ENCODE measurements at places on chromosomes 6 and 20.
A peak's percentile ranks its signal among the peaks of the same experiment; 100 is the strongest.

DNA sequence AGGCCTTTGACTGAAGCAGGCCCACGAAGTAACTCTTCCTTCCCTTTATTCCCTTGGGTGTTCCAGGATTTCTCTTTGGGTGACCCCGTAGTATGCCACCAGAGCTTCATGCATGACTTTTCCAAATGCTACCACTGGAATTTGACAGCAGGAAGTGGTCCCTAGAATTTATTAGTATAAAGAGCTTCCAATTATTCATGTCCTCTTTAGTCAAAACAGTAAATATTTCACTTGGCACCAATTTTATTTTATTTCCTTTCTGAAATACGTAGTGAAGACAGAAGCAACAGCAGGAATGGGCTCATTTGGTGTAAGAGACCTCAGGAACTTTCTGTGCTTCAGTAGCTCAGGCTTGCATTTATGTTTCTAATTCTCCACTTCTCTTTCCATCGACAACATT lies 151.3 kb downstream of the LCA5 start:
- DNase-seq = no peak

- no peak for DNase-seq
Measured at GRCh38 chr6:151721671-151722070, 85.8 kb upstream of the ESR1 start.

DNA sequence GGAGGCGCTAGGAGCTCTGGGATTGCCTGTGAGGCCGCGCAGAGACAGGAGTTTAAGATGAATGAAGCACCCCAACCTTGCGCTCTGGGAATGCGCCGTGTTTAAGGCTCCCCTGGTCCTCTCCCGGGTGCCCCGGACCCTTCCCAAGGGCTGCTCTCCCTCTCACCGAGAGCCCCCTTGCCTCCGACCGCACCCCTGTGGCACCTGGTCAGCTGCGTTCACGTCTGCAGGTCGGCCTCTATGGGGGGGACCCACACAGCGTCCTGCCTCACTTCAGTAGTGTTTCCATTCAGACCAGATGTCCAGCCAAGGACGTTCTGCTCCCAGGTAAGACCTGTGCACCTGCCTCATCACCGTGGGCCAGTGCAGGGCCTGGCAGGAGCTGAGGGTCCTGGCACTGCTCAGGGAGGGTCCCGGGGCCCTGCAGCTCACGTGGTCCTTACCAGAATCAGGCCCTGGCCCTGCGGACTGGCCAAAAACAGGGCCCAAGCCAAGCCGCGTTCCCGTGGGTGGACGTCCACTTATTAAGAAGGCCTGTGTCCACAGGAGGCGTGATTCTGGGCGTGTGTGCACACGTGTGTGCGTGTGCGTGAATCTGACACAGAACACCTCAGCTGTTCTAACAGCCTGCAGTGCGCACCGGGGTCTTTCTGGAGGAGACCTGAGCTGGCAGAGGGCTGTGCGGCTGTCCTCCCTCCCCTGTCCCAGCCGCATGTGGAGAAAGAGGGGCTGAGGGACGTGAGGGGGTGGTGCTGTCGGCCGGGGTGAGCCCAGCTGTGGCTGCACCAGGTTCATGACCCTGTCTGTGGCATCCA lies 79.9 kb upstream of the BHLHE23 start:
- DNase-seq = no peak

DNA sequence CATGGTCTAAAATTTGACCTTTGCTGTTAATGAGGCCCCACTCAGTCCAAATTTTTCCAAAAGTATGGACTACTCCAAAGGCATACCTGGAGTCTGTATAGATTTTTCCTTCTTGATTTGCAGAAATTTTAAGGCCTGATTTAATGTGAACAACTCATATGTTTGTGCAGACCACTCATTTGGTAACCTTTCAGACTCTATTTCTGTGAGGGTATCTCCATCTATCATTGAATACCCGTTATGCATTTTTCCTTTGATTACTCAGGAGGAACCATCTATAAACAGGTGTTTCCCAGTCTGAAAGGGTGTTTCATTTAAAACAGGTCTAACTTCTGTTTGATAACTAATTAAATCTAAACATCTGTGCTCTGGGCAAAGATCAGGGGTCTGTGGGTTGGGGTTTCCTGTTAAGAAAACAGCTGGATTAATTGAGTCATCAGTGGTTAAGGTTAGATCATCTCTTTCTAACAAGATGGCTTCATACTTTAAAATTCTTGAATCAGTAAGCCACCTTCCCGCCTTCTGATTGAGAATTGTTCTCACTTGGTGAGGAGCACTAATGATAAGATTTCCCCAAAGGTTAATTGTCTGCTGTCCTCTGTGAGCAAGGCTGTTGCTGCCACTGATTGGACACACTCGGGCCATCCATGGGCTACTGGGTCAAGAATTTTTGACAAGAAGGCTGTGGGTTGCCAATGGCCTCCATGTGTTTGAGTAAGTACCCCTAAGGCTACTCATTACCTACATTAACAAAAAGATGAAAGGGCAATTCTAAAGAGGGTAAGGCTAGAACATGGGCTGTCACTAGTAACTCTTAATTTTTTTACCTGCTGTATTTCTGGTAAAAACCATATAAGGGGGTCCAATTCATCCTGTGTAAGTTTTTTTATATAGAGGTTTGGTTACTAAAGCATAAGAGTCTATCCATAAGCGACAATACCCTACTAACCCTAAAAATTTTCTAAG lies 24.1 kb downstream of the HLA-B start:
- DNase-seq = peak; percentile 76

DNA sequence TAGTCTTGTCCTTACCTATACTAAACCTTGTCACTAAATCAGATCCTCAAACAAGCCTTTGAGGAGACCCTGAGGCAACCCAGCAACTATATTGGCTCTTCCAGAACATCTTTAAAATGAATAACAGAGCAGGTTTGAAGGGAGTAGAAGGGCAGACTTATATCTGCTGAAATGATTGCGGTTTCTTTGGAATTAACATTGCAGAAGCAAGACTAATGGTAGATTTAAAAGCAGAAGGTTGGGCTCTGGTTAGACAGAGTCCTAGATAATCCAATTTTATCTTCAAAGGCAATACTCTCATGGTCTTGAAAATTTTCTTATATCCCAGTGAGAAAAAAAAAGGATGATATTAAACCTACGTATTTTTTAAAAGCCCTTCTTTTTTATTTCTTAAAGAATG lies 19.1 kb downstream of the FHL5 start:
- no peak for DNase-seq

DNA sequence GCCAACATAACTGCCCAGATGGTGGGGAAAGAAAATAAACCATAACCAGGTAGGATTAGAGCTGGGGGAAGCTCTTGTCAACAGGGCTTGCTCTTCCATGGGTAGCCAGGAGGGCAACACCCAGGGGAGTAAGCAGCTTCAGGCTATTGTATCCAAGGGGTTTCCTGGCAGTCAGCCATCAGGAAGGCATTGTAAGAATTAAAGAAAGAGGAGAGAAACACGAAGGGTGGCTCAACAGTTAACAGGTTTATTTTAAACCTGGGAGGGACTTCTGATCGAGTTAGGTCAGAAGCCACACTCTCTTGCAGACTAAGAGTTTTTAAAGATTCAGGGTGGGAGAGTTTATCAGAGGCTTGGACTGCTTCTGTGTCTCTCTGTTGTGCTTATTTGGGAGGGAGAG lies 114.2 kb downstream of the QRSL1 start:
- DNase-seq = no peak

GRCh38 chr20:57092112-57092899 lies 174.1 kb downstream of the BMP7 start:
- peak; percentile 17 for DNase-seq

DNA sequence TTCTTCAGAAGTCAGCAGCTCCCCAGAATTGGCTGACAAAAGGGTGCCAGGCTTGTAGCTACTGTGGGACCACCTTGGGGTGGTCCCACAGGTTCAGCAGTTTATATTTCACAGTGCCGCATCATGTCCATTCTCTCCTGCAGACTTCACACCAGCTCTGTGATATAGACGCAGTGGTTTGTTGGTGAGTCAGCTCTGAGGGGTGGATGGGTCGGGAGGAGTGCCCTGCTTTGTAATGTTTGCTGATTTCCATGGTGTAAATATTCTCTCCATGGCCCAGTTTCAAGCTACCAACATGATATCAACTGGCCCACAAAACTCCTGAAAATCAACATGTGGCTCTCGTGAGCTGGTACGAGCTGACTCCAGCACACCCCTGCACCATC lies 78.2 kb downstream of the CDH22 start:
- DNase-seq = no peak

GRCh38 chr20:63486300-63486855 lies 12.5 kb downstream of the EEF1A2 start:
- DNase-seq = no peak

GRCh38 chr20:44759595-44759994 lies 13.9 kb downstream of the KCNK15 start:
- no peak for DNase-seq

GRCh38 chr6:603265-603664 lies 53.6 kb downstream of the HUS1B start:
- no peak for DNase-seq

DNA sequence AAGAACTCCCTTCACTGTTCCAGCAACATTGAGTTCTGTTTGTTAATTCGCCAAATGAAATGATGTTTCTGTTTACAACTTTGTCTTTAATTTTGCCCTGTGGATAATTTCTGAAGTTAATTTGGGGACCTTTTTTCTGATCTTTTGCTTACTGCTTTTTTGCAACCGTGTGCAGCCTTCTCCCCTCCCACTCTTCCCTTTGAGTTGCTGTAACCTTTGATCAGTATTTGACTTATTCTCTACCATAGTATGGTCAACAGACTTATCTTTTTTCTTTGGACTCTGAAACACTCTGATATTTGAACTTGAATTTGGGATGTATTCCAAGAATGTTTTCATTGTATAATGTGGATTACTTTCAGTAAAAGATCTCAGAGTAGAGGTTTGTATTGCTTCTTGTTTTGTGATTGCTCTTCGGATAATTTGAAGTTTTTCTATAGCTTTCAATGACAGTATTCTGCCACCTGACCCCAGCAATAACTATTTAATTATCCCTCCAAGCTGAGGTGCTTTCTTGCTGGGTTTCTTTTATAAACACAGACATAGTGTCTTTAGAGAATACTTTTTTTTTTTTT lies 46.2 kb downstream of the LRRN4 start:
- no peak for DNase-seq

- no peak for DNase-seq
Measured at GRCh38 chr20:308427-309038, 11.2 kb downstream of the ZCCHC3 start.

GRCh38 chr6:30441171-30441570 lies 48.1 kb upstream of the HLA-E start:
- no peak for DNase-seq

DNA sequence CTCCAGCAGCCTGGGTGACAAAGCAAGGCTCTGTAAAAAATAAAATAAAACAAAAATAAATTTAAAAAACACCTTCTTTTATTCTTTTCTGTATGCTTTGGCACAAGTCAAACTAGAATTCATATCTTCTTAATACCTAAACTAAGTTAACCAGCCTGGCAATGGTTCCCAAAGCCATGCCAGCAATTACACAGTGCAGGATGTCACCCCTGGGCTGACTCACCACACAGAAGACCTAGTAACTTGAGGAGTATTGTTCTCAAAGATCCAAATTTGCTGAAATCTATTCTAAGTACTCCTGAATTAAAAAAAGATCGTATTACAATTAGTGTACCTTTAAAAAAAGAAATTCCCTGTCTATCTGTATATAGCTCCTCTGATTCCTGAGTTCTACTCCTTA lies 162.7 kb upstream of the SGK1 start:
- DNase-seq = no peak

Data from central memory CD4-positive, alpha-beta T cell (primary cell).